ENCODE measurements at places on chromosomes 16 and 17.

DNA sequence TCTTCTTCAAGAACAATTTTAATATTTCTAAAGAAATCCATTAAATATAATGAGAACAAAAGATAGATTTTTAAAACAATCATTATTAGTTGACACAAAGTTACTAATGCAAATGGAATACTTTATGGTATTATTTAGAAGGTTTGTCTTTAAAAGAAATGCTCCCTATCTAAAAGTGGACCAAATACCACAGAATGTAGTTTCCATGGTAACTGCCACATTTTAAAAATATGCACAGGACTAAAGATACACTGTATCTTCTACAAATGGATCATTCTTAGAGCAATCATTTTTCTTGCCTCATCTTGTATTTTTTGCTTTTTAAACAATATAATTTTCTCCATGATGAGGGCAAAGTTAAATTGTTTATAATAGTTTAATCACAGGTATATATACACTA, 296.0 kb downstream of the CEP112 start:
- no peak for DNase-seq

- no peak for DNase-seq
Measured at GRCh38 chr16:58421529-58421928, 29.3 kb downstream of the GINS3 start.

DNA sequence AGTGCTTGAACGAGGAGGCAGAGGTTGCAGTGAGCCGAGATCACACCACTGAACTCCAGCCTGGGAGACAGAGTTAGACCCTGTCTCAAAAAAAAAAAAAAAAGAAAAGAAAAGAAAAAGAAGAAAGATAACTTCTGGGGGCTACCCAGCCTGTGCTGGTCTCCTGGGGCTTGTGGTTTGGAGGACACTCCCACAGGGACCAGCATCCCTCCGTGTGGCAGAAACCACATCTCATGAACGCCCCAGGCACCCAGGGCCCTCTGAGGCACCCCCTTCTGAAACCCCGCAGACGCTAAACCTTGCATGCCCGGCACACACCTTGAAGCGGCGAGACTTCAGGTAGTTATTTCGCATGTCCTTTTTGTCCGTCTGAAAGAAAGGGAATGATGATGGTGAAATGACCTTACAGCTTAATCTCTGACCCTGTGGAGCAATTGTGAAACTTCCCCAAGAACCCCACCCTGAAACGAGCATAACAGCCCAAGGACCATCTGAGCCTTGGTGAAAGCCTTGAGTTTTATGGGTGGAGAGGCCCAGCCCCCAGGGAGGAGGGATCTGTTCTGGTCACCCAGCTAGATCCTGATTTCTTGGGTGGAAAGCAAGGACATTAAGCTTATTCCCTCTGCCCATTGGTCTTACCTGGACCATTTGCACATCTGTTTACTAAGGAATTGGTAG, 55.0 kb downstream of the CNGB1 start:
- DNase-seq, result no peak

- DNase-seq, result no peak
Measured at GRCh38 chr16:23163921-23164320, 14.7 kb upstream of the USP31 start.

- DNase-seq, result no peak
Measured at GRCh38 chr16:48235058-48235555, 9.0 kb upstream of the LONP2 start.

DNA sequence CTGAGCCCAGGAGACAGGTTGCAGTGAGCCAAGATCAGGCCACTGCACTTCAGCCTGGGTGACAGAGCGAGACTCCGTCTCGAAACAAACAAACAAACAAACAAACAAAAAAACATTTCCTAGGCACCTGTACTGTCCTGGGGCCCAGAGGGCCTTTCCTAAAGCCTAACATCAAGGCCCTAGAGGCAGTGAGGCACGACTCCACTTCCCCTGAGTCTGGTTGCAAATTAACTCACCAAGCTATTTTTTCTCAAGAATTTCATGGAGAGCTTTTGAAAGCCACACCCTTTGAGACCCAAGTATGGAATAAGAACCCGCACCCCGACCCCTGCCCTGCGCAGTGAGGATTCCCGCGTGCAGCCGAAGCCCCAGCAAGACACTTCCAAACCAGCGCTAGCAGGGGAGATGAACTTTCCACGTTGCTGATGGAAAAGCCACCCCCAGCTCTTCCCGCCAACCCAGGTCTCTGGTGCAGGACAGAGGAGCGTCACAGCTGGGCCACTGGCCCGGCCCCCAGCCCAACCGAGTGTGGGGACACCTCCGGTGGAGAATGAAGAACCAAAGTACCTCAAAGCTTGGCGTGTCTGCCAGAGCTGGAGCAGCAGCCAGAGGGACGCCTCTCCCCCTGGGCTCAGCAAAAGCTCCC, 1.2 kb downstream of the CHST5 start:
- DNase-seq, result no peak

DNA sequence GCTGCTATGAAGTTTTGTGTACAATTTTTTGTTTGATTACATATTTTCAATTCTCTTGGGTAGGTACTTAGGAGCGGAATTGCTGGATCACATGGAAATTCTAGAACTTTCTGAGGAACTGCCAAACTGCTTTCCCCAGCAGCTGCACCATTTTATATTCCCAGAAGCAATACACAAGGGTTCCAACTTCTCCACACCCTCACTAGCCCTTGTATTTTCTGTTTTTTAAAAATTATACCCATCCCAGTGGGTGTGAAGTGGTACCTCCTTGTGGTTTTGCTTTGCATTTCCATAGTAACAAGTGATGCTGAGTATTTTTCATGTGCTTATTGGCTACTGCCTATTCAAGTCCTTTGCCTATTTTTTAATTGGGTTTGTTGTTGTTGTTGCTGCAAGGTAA, 20.9 kb downstream of the NACA2 start:
- no peak for DNase-seq
